ENCODE measurements at places on chromosomes 2 and 18. TPM values are rescaled to one million over a fixed set of nuclear protein-coding genes. Genes with fewer than 3 reads are reported as not detected.

DNA sequence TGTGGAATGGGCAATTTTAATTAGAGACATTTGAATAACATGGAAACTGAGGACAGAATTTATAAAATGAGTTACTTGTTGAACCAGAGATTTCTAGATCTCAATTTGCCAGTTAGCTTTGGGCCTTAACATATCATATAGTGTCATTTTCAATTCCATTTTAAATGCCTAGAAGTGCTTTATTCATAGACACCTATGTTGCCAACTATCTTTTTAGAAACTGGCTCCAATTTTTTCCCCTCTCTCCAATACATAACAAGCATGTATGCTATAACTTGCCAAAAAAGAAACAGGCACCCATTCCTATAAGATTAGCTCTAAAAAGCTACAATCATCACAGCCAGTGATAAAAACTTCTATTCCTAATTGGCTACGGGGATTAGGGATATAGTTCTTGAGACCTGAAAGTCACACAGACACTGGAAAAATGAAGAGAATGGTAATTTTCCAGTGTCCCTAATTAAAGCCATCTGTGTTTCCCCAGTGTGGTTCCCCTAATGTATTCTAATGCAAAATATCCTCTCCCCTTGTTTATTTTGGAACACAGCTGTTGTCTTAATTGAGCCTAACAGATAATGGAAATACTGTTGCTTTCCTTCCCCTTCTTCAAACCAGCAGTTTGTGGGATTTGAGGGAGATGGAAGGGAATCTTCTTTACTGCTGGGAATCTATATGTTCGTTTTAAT lies 205.5 kb upstream of the FSHR start:
- no peak for DNase-seq

Gene KCNF1
- not detected for total RNA-seq

DNA sequence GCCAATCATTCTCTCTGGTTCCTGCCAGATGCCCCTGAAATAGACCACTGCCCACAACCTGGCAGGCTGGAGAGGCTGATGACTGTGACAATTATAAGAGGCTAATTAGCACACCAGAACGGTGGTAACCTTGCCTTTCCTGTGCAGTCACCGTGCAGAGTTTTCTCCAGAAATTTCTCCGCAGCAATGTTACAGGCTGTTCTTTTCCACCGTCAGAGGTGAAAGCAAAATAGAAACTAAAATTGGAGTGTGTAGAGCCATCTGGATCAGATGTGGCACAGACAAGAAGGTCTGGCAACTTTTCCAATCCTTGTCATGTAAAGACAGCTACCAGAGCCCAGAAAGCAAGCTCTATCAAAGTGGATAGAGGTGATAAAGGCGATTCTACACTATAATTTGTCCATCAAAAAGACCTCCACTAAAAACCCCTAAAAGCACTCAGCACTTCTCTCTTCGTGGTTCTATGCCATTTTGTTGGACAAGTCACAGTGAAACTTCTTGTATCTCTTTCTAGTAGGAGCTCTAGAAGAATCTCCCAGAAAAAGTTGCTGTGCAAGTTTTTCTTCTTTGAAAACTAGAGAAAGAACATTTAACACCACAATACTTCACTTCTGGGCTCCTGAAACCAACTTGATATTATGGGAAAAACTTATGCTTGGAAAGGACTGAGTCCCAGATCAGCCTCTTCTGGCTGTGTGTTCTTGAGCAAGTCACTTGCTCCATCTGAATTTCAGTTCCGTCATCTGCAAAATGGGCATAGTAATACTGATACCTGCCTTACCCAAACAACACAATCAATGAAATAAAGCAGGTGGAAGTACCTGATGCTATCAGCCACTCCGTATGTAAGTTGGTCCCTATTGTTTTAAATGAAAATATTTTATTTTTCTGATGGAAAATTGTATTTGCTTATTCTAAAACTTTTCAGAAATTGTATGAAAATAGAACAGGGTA lies 295.6 kb upstream of the DLGAP1 start:
- DNase-seq = no peak

DNA sequence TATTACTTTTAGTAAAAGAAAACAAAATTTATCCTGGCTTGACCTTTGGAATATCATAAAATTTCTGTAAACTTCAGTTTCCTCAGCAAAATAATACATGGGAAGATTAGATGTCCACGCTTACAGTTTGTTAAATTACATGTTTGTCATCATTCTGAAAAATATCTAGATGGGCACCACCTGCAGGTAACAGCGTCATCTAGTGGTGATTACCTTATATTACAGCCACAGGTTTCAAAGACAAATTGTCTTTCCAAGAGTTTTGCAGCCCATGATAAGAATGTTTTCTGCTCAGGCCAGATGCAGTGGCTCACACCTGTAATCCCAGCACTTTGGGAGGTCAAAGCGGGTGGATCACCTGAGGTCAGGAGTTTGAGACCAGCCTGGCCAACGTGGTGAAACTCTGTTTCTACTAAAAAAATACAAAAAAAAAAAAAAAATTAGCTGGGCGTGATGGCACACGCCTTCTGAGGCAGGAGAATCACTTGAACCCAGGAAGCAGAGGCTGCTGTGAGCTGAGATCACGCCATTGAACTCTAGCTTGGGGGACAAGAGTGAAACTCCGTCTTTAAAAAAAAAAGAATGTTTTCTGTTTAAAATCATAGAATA lies 96.3 kb upstream of the RASGRP3 start:
- no peak for DNase-seq

Gene ANKRD30BL
- total RNA-seq = not detected

Gene HSBP1L1
- 21.6 TPM for total RNA-seq

DNA sequence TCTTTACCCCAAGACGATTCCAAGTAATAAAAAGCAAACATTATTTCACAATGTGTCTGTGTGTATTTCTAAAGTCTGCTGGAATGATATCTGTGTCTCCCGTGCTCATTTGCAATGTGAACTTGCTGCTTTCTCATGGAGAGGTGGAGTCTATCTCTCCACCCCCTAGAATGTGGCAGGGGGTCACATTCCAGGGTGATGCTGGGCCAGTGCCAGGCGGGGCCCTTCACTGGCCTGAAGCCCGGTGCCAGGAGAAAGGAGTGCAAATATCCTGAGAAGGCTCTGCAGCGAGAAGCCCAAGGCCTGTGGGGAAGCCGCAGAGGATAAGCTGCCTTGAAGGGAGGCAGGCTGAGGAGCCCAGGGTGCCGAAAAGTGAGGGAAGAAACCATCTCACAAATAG lies 26.8 kb upstream of the LDLRAD4 start:
- no peak for DNase-seq

DNA sequence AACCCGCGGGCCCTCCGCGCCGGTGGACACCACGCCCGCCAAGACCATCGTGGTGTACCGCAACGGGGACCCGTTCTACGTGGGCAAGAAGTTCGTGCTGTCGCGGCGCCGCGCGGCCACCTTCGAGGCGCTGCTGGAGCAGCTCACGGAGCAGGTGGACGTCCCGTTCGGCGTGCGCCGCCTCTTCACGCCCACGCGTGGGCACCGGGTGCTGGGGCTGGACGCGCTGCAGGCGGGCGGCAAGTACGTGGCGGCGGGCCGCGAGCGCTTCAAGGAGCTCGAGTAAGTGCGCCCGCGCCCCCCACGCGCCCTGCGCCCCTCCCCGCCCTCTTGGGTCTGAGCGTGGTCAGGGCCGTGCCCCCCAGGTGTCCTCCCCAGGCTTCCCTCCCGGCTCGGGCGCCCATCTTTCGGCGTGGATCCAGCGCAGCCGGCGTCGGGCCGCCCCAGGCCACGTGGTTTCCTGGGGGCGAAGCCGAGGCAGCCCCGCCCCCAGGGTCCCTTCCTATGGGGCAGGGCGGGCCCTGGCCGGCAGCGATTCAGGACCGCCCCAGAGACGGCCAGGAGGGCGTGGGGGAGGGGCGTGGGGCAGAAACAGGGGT lies 481 bp downstream of the DCDC2C start:
- no peak for DNase-seq

DNA sequence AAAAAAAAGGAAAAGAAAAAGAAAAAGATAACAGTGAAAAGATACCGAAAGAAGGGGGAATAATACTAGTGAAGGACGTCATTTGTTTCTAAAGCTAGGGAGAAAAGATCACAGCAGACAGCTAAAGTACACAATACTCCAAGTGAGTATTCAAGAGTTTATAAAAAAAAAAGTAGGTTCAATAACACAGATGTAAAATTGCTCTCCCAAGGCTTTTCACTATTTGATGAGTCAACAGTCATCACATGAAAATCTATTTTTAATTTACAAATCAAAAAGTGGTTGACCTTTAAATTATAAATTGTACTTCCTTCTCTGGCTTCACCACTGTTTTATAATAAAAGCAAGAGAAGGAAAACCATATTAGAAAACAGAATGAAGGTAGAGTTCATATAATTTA lies 144.0 kb downstream of the ZRANB3 start:
- no peak for DNase-seq

- no peak for DNase-seq
These were observed 422.6 kb upstream of the LYPD1 start for GRCh38 chr2:133092571-133092970.

DNA sequence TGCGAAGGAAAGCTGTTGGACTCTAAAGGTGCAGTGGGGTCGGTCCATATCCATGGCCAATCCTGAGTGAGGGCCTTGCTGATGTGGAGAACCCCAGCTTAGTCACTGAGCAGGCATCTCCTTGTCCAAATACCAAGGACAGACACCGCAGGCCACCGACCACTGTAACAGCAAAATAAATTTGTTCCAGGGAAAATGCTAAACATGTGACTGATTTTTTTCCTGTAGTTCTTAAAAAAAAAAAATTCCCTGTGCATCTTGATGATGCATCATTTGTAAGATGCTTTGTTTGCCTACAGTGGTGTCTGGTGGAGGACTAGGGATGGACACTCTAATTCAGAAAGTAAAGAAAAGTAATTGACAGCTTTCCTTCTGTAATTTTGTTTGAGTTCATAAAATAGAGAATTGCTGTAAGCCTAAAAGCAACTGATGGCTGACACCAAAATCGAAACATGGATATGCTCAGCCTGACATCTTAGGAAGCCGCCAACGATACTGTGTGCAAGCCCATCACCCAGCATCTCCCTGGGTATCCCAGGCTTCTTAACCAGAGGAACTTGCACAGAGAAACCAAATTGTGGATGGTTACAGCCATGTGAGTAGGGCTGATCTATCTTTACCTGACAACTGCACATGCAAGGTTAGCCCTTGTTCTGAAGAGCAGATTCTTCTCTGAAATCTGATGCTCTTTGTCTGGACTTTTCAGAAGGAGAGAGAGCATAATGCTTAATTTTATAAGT lies 188.6 kb downstream of the ARL4C start:
- no peak for DNase-seq

- no peak for DNase-seq
These were observed 161.6 kb downstream of the RNF152 start for GRCh38 chr18:61731178-61731577.

Gene INHBB
- total RNA-seq = not detected

Measured in activated naive CD4-positive, alpha-beta T cell treated with anti-CD3 and anti-CD28 coated beads, Interleukin-2, amount 50 U/mL, for 72 hours (primary cell).